PC-3 (cell line): ENCODE measurements at places on chromosomes 2 and 18.

DNA sequence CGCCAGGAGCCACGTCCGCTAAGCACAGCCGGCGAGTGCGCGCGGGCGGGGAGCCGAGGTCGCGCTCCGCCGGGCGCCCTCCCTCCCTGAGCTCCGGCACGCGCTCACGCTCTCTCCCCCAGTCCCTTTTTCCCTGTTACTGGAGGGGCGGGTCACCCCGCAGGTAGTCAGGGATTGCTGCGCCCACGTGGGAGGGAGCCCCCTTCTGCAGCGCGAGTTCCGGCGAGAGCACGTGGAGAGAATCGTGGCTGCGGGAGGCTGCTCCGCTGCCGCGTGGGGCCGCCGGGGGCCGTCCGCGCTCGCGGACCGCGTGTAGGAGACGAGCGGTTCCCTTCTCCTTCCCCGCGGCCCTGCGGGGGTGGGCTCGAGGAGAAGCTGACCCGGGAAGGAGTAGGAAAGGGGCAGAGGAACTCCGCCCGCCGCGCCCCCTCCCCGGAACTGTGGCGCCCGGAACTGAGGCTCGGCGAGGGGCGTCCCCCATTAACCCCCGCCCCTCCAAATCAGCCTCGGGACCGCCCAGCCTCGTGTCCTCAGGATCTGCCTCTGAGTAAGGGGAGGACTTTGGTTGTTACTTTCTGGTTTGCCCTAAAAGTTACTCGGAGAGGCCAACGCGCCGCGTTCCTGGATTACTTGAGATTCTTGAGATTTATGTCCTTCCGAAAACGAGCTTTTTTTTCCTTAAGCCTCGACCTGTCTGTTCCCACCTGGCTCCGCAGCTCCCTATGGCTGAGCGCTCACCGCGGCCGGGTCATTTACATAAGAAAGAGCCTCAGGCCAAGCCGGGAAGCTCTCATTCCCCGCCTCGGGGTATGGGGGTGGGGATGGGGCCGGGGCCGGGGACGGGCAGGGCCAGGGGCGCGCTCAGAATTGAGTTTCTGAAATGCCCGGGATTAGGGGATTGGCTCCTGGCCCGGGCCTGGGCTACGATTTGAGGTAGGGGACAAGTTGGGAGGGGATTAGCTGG is 1.1 kb downstream of the HK2 start:
- peak; percentile 66 for DNase-seq

- peak; percentile 11 for DNase-seq
Observed at GRCh38 chr2:240655931-240656886, 26.5 kb downstream of the AQP12B start.

GRCh38 chr18:41695441-41695840 is 259.6 kb upstream of the PIK3C3 start:
- no peak for DNase-seq

DNA sequence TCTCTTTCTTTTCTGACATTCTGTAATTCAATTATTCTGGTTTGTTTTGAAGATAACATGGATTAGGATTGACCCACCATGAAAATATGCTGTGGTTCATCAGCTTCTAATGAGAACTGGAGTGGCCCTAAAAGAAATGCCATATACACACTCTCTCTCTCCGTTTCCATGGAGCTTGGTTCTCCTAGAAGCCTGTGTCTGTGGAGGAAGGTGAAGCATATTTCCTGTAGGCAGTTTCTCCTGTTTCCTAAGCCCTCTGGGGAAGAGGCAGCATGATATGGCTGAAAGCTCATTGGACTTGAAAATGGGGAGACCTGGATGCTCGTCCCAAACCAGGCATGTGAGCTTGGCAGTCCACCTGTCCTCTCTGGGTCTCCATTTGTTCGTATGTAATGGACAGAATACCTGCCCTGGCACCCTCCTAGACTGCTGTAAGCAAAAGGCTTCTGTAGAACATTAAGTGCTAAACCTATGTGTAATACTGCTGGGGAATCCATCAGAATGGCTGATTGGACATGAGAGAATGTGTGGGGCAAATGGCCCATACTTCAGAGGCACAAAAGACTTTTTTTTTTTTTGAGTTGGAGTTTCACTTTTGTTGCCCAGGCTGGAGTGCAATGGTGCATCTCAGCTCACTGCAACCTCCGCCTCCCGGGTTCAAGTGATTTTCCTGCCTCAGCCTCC is 75.3 kb upstream of the PPP1CB start:
- no peak for DNase-seq

- DNase-seq: peak; percentile 53
Observed at GRCh38 chr2:73981081-73982001, 3.4 kb upstream of the TET3 start.

DNA sequence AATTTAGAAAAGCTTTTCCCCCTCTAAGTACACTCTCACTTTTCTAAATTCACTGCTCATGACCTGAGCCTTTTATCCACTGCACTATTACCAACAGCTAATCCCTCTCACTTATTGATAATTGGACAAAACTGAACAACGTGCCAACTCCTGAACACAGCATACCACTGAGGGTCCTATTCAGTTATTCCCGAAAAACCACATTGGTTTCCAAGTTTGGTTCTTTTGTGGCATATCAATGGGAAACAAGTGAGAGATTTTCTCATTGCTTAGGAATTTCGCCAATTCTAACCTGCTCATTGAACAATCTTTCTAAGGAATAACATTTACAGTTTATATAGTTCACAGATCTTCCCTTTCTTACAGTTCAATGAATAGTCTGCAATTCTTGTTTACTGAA is 977.4 kb downstream of the TMEM182 start:
- DNase-seq: no peak

DNA sequence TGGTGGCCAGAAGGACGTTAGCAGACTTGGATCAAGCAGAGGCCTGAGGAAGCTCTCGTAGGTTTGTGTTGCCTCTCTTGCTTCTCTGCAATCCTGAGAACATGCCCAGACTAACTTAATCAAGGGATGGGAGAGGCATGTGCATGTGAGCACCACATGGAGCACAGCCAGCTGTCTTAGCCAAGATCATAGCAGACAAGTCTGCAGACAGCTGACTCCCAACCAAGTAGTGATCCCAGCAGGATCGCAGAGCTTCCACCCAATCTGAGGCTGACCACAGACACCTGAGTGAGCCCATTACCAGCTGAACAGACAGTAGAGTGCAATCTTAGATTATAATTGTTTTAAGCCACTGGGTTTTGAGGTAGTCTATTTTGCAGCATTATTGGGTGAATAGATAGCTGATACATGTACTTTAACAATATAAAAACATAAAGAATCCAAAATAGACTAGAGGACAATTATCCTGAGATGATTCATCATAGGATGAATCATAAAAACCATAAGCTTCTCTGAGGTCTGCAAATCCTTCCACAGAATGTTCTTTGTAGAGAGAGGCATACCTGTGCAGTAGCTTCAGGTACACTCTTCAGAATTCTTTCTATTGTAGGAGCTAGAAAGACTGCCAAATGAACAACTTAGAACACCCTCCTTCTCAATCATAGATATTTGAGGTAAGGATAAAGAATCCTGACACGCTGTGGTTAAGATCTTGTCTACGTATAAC is 25.2 kb upstream of the FAM110C start:
- peak; percentile 74 for DNase-seq

- DNase-seq: no peak
Observed at GRCh38 chr2:162379719-162380580, 36.0 kb downstream of the GCA start.

DNA sequence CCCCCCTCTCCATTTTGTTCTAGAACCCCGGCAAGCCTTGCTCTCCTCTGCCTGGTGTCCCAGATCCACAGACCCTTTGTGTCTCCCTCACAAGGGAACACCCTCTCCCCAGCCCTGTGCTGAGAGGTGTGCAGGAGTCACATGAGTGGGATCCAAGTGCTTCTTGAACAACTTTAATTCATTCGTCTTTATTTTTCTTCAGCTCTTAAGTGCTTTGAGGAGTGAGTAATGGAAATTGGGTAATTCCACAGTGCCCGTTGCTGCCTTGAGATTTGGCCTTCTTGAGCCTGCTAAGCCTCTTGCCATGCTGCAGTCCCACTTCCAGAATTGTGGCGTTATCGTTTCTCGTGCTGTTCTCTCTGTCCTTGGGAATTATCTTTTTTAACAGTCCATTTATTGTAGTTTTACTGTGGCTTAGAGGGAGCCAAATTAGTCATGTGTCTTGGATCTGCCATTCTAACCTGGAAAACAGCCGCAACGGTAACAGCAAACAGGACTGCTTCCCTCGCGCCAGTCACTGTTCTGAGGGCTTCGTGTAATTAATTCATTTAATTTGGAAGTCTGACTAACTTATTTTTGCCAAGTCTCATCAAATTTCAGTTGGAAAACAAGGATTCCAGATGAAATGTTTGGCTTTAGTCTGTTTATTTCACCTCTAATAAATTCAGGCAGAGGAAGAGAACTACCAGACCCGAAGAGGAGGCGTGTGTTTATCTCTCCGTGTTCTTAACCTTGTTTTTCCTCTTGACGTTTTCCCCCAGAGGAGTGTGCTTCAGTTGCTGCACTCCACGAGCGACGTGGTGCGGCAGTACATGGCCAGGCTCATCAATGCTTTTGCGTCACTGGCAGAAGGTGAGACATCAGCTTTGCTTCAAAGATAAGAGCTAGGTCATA is 72.0 kb downstream of the ARMC9 start:
- DNase-seq: no peak

DNA sequence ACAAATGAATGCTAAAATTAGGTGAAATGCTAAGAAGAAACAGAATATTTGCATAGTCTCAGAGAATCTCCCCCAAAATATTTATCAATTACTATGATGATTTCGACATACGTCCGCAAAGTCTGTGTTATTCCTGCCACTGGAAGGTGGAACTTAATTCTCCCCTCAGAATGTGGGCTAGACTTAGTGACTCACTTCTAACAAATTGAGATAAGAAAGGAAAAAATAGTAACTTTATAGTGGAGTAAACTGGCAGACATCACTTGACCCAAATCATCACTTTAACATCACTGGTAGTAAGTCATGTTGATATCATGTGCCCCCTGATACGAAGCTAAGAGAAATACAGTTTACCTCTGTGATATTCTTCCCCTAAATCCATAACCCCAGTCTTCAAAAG is 23.5 kb downstream of the HADHB start:
- no peak for DNase-seq

DNA sequence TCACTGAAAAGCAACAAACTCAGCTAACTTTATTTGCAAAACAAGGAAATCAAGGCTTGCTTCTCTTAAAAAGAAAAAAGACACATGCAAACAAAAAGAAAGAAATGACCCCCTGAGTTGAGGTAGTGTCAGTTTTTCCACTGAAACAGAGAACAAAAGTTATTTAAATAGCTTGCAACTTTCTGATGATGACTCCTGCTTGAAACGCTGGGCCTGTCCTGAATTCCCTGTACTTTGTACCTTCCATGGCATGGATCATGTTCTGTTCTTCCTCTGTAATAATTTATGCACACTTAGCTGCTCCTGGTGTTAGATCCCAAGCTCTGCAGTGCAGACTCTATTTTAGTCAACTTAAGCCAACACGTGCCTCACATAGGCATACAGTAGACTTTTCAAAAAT is 84.0 kb downstream of the SKA1 start:
- no peak for DNase-seq

DNA sequence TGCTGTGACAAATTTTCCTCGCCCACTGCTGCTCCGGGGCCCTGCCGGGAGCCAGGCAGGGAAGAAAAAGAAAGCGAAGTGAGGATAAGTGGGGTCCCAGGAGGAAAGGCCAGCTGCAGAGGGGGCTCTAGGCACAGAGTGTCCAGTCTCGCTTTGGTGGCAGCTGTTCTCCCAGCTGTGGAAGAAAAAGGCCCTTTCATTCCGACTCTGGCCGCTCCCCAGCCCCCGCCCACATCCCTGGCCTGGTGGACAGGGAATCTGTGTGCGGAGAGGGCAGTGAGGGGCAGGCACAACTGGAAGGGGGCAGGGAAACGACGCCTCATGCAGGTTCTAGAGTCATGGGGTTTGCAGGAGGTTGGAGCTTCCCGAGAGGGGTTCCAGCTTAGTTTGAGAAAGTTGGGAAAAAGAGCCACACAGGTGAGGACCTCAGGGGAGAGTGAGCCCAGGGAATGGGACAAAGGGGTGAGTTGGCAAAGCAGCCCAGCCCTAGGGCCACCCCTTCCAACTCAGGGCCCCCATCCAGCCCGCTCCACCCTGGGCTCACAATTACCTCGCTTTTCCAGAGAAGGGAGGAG is 1.8 kb downstream of the RTKN start:
- DNase-seq: no peak

- DNase-seq: no peak
Observed at GRCh38 chr2:234795272-234795920, 156.4 kb upstream of the SH3BP4 start.

DNA sequence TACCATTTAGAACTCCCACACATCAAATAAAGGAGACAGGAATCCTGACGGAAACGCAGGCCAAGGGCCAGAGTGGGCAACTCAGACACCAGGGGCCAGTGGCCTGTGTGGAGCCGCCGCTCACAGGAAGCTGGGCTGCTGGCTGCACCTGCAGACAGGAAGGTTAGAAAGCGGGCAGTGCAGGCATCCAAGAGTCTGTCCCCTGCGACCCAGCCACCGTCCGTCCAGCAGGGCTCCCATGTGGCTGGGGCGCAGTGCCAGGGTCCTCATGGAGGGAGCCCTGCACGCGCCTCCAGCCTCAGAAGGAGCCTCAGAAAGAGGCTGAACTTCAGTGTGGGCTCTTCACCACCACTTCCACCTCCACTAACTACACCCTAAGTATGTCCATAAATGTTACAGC is 2.5 kb upstream of the ANO7 start:
- no peak for DNase-seq

- DNase-seq: no peak
Observed at GRCh38 chr2:121133551-121134319, 151.3 kb downstream of the TFCP2L1 start.

- DNase-seq: no peak
Observed at GRCh38 chr2:37375741-37376288, 31.4 kb downstream of the QPCT start.

DNA sequence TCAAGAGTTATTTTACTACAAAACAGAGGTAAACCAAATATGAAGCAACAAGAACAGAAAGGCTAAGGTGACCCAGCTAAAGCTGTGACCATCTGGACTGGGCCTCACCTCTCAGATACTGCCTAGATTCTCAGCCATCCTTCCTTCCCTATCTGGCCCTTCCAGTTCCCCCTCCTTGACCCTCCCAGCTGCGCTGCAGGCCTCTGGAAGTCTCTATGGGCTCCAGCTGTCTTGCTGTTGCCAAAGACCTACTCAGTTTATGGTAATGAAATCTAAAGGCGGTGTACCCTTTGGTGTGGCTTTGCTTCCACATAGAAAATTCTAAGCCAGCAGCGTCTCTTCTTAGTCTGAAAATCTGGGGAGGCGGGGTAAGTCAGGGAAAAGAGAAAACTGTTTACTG is 55.7 kb downstream of the ARHGEF33 start:
- DNase-seq: no peak

GRCh38 chr2:71454221-71455010 is 1.1 kb downstream of the DYSF start:
- peak; percentile 32 for DNase-seq

- no peak for DNase-seq
Observed at GRCh38 chr18:59101830-59102414, 37.8 kb upstream of the SEC11C start.

DNA sequence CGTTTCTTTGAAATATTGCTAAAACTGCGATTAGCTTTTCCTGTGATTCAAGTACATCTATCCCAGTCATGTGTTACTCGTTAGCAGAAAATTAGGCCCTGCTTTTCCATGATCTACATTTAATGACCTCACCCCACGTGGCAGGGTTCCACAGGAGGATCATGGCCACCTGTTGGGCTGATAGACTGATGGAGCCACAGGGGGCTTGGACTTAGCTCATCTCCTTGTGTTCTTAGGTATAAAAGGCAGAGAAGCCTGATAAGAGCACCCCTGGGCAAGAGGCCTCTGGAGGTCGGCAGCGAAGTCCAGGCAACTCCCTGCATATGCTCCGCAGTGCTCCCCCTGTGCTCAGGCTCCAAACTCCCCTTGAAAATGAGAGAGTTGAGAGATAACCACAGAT is 12.9 kb downstream of the FZD7 start:
- DNase-seq: no peak

- DNase-seq: no peak
Observed at GRCh38 chr2:109168086-109168485, 39.1 kb downstream of the SH3RF3 start.
